Fibroblast of skin of abdomen (primary cell): ENCODE measurements at places on chromosomes 16 and 17.

- DNase-seq: peak; percentile 95
Observed at GRCh38 chr17:64230791-64231408, 32.2 kb downstream of the TEX2 start.

DNA sequence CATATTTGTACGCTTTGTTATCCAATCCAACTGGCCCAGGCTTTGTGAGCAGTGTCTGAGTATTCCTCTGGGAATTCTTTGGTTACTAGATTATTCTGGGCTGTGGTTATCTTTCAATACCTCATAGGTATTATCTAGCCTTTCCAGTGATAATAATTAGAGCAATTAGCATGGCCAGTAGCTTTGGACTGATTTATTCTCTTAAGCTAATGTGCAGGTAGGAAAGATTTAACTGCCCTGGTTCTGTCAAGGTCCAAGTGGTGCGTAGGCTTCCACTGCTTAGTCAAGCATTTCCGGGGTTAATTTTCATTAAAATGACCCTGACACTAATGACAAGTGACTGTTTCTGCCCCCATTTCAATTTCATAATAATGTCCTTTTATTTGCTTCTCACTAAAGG lies 54.2 kb upstream of the PMFBP1 start:
- no peak for DNase-seq

GRCh38 chr16:4801962-4802658 lies at the start of gene ROGDI:
TSS of gene ROGDI (minus strand) at chr16:4802633. CDS start at chr16:4802571, 62 bp downstream.
- no peak for DNase-seq

DNA sequence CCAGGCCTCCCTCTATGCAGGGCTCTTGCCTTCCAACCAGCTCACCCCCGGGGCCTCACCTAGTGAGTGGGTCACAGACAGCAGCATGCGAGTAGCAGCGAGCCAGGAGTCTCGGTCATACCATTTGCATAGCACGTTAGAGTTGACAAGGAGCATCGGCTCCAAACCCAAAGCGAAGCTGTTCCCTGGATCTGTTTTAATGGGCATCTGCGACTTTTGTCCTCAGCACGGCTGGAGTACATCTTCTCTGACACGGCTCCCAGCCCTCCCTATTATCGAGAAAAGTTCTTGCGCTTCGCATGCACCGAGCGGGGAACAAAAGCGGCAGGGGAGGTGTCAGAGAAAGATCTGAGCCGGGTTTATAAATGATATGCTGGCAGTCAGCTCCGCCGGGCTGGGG lies 253.3 kb downstream of the MAF start:
- no peak for DNase-seq

DNA sequence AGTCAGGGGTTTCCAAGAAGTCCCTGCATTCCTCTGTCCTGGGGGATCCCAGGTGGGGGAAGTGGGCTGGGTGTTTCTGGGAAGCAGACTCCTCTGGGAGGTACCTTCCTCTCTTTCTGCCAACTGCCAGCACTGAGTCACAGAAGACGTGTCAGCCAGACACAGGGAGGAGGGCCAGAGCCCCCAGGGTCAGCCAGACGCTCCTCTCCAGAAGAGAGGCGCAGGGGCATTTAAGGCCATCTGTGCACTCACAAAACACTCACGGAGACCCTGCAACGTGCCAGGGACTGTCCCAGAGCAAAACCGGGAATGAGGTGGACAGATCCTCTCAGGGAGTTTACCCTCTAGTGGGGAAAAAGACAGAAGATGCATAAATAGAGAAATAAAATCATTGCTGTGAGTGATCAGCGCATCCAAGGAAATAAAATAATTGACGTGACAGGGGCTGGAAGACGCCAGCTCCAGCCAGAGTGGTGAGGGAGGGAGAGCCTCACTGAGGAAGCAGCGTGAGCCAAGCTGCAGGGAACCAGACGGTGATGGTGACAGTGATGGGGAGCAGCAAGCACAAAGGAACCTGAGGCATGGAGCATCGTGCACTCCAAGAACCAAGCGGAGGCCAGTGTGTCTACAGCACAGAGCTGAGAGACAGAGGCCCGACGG lies 105.4 kb downstream of the ZNF423 start:
- peak; percentile 24 for DNase-seq

DNA sequence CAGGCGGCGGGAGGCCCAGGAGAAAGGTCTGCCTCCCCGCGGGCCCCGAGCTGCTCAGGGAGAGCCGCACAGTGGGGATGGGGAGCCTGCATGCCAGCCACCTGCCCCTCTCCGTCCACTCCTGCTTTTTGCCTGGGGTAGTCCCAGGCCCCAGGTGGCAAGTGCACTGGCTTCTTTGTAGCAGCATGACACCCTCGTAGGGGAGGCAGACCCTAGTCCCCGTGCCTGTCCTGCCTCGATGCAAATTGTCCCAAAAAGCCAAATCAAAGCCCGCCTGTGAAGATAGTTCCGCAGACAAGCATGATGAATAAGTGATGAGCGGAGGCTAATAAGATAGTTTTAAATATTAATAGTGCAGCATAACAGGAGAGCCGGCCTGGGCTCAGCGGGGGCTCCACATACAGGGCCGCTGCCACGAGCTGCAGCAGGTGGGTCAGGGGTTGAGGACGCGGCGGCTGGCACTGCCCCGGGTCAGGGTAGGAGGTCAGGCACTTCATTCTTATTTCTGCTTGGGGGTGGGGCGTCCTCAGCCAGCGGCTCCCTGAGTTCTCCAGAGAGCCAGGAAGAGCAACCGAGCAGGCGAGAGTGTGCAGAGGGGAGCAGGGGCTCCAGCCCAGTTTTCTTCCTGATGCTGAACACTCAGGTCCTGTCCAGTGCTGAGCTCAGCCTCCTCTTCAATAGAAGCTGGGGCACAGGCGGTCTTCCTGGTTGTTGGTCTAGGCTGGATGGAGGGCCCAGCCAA lies 26.8 kb downstream of the GINS2 start:
- no peak for DNase-seq
